ENCODE measurements at places on chromosomes 13 and 19. TPM values are rescaled to one million over a fixed set of nuclear protein-coding genes. Genes with fewer than 3 reads are reported as not detected.

The MED4 gene
- total RNA-seq = 43.8 TPM

The NLRP4 gene
- total RNA-seq = not detected

The ATP8B3 gene
- 1.2 TPM for total RNA-seq

The TPM4 gene
- total RNA-seq = 897 TPM

The CYP4F2 gene
- total RNA-seq = not detected

The ODAD3 gene
- 0.05 TPM for total RNA-seq

The GPR180 gene
- 13.4 TPM for total RNA-seq

The SIGLEC8 gene
- total RNA-seq = not detected

The MEF2B gene
- not detected for total RNA-seq

The ZNF575 gene
- total RNA-seq = not detected

The BCL3 gene
- total RNA-seq = 6.3 TPM

The DDA1 gene
- 20.9 TPM for total RNA-seq

The DENND1C gene
- total RNA-seq = not detected

The KLK3 gene
- not detected for total RNA-seq

The VSIG10L gene
- total RNA-seq = 0.17 TPM

All from dermis blood vessel endothelial cell (primary cell).